Glutamatergic neuron (in vitro differentiated cells): ENCODE measurements at places on chromosomes 3 and 15.
A peak's percentile ranks its signal among the peaks of the same experiment; 100 is the strongest.

- no peak for DNase-seq
These were observed 253.6 kb downstream of the UACA start for GRCh38 chr15:70509731-70510143.

DNA sequence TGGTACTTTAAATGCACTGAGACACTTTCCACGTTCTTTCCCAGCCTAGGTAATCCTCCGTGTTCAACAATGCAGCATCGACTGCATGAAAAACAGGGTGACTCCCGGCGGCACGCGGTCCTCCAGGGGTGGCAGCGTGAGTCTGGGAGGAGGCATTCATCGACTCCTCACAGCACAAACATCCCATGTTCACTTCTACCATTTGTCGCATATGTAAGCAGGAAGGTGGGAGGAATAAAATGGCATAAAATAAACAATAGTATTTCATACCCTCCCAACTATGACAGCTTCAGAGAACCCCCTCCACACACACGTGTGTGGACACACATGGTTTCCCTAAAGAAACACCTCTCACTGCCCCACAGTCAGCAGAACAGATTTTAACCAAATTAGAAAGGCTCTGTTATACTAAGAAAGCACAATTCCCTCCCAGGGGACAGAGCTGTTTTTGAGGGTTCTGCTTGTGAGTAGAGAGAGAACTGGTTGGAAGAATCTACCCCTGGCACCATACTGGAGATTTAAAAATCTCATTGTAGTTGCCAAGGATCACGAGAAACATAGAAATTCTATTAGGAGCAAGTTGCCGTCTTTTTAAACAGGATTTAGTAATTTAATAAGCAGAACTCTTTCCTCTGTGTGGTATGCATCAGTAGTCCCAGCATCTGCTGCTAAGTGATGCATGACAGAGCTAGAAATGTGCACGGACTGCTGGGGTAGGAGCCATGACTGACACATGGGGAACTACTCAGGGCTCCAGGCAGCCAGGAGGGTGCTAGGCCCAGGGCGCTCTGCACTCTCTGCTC, 6.0 kb downstream of the FAM43A start:
- peak; percentile 38 for DNase-seq

- no peak for DNase-seq
These were observed 21.4 kb downstream of the IL20RB start for GRCh38 chr3:136979204-136979603.

- DNase-seq: no peak
These were observed 704.7 kb upstream of the ARPP21 start for GRCh38 chr3:34934660-34935059.

- no peak for DNase-seq
These were observed 429.2 kb downstream of the OTOL1 start for GRCh38 chr3:161925749-161926360.

DNA sequence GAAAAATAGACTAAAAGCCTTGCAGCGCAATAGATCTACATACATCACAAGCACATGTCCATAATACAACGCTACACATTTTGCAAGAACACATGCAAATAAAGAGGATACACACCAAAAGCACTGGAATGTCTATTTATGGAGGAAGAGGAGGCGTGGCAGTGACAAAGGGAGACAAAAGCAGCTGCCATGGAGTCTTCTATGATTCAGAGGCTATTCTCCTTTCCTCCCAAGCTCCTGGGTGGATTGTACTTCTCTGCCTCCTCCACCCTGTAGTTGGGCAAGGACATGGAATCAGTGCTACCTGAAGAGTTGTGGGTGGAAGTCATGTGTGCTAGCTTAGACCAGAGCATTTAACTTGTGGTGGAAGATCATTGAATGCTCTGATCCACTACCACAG, 57.9 kb upstream of the ABHD2 start:
- DNase-seq: no peak

- peak; percentile 21 for DNase-seq
These were observed 16.7 kb downstream of the ALS2CL start for GRCh38 chr3:46676601-46677410.

GRCh38 chr15:42063122-42063848, 31.1 kb downstream of the PLA2G4D start:
- no peak for DNase-seq

DNA sequence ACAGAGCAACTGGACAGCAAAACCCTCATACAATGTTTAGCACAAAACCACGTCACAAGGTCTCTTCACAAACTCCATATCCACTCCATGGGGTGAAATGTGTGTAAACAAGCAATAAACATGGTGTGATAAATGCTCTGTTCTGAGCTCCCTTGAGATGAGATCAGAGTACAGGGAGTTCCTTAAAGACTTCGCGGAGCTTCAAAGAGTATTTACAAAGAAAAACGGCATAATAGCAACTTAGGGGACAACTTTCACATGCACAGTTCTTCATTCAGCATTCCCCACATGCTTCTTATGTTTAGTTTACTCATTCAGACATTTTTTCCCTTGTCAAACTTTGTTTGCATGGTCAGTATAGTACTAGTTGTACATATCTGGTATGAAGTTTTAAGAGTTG, 52.5 kb upstream of the SUCLG2 start:
- no peak for DNase-seq

- DNase-seq: no peak
These were observed 23.1 kb upstream of the MCCC1 start for GRCh38 chr3:183122257-183122932.

DNA sequence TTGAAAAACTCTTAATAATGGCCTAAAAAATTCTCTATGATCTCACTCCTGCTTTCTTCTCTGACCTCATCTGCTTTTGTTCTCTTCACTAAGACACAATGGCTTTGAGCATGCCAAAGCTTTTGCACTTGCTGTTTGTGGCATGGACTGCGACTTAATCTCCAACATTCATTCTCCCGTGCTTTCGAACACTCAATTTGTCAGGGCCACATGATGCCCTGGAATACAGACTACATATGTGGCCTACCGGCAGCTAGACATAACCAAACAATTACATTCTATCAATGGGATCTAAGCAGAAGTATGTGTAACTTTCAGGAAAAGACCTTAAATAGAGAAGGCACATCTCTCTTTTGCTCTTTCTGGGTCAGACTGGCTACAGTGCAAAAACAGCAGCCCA, 506.5 kb downstream of the MAGI1 start:
- DNase-seq: no peak

DNA sequence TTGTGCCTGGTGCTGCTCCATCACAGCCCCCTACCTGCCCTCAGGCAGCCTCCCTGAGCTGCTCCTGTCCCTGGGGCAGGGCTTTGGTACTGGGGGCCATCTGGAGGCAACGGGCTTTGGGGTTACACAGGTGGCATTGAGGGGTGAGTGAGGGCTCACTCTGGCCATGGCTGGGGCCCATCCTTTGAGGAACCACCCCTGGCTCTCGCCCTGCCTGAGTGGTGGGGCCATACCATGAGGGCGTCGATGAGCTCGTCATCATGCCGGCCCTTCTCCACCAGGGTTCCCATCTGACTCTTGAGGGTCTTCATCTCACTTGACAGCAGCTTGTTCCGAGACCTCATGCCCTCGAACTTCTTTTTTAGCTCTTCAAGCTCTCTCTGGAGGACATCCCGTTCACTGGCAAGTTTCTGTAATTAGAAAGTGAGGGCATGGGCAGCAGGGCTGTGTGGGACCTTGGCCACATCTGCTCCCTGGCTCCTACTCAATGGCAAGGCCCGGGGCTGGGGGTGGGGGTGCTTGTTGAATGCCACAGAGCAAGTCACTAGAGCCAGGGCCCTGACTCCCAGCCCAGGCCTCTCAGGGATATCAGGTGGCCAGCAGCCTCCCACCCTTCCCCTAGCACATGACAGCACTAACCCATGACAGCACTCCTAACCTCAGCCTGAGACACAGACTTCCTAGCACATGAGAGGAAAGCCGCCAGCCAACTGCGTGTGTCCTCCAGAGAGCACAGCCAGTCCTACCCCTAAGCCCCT, 33.5 kb downstream of the CCDC13 start:
- DNase-seq: no peak

- no peak for DNase-seq
These were observed 44.0 kb downstream of the GASK1A start for GRCh38 chr3:43023066-43023465.

GRCh38 chr3:8678751-8679150, 34.2 kb upstream of the SSUH2 start:
- DNase-seq: no peak

DNA sequence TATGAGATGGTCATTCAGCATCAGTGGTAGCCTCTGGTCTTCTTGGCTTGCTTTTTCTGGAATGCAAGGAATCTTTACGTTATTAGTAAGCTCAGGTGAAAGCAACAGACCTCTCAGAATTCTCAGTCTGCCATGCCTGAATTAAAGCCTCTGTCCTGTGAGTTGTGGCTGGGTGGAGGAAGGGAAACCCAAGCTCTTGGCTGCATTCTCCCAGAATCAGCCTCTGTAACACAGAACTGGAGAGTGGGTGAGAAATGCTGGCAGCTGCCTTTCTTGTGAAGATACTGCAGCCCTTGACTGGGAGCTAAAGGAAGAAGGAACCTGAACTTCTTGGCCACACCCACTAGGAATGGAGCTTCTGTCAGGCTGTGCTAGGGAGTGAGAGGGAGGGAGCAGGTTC, 505.8 kb downstream of the EPHA3 start:
- no peak for DNase-seq

DNA sequence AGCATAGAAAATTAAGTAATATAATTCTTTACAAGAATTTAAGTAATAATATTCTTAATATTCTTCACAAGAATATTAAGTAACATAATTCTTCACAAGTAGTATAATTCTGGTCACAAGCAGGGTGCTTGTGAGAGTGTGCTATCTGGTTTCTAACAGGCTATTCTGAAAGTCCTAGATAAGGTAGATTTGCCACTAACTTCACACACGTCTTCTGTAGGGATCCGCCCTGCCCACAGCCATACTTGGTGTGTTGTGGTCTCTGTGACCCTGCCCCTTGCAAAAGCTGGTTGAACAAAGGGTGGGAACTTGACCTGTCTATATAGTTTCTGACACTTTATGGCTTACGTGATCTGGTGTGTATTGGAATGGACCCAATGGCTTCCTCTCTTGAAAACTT, 253.4 kb upstream of the MDFIC2 start:
- no peak for DNase-seq

DNA sequence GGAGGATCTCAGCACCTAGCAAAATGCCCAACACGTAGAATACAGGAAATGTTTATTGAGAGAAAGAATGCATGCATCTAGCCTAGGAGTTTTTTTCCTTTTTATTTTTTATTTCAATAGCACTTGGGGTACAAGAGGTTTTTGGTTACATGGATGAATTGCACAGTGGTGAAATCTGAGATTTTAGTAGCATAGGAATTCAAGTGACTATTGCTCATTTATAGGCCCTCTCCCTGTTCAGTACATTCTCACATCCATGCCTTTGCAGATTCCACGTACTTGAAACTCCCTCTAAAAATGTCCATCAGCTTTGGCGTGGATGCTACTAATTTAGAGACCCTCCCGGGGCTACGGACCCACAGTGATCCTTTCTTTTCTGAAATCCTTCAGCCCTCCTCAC, 61.7 kb upstream of the PIAS1 start:
- no peak for DNase-seq

GRCh38 chr3:15325228-15325627, 7.2 kb downstream of the SH3BP5 start:
- DNase-seq: no peak

GRCh38 chr15:51030649-51031316, 63.9 kb downstream of the TNFAIP8L3 start:
- no peak for DNase-seq

DNA sequence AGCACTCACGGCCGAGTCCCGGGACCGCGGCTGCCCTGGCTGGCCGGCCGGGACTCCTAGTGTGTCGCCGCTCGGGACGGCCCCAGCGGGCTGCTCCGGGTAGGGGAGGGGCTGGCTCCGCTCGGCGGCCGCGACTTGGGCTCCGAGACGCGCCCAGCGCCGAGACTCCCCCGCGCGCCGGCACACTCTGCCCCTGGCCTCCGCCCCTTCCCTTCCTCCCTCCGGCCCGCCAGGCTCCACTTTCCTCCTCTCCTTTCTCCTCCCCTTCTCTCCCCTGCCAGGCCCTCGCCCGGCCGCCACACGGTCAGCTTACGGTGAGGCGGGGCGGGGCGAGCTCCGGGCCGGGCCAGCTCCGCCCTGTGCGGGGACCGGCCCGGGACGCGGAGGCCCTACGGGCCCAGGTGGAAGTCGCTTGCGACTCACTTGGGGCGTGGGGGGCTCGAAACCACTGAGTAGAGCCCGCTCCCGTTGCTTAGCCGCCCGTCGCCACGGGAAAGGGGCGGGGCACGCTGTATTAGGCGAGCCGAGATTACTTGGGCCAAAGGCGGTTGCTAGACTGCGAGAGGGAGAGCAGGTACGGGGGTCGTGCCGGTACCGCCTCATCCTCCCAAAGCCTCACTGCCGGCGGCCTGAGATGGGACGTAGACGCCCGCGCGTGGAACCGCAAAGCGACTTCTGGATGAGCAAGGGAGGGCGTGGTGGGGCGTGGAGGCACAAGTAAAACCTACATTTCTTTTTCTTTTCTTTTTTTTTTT, at the start of gene ITGB5:
Gene ITGB5, minus strand, starts transcription at position 189 of the 755 bp plus-strand sequence. CDS start 365 bp downstream, outside the sequence.
- peak; percentile 77 for DNase-seq

DNA sequence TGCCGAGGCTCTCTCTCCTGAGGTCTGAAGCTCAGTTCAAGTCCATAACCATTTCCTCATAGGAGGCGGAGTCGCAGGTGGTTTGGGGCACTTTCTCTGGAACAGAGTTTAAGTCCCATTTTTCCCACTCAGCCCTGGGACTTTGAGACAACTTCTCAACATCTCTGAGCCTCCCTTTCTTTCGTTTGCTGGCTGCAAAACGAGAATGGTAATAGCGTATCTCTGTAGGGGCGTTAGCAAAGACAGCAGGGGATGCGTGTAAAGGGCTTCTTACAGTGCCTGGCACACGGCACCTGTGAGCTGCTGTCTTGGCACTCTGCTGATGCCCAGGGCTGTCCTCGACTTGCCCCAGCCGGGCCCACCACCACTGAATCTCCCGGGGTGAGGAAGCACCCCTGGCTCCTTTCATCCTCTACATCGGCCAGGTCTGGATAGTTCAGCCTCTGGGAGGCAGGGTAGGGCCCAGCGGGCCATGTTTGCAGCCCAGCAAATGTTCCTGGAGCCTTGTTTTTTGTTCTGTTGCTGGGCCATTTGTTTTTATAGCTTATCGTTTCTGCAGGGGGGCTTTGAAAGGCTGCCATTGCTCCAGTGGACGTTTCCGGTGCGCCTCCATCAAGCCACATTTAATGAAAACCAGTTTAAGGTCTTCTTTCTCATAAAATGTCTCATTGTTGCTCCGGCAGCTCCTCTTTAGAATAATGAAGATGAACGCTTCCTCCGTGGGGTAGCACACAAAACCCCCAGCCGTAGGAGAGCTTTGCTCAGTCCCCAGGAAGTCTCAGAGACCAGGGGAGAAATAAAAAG, 60.0 kb upstream of the WNT5A start:
- DNase-seq: no peak

GRCh38 chr15:84582583-84583157, 18.1 kb upstream of the ZSCAN2 start:
- no peak for DNase-seq

DNA sequence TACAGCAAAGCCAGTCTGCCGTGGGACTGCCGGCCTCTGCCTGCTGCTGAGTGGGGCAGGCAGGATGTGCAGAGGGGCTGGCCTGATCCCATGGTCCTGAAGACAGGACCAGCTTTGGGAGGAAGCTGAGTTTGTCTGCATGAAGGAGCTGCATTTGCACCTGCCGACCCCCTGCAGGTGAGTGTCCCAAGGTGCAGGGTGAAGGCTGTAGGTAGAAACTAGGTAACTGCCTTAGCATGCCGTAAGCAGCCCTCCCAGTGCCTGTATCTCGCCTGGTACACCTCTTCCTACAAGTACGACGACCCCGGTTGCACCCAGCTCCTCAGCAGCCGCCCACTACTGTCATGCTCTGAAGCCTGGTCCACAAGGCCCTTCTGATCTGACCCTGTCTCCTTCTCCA, 34.9 kb downstream of the AMOTL2 start:
- DNase-seq: no peak

- DNase-seq: no peak
These were observed at the start of gene COL7A1 for GRCh38 chr3:48595075-48595525. Gene COL7A1, minus strand, starts transcription at chr3:48595329. Its CDS starts 170 bp downstream, at chr3:48595159.
